Ovary (tissue), 10 donors: ENCODE measurements at places on chromosomes 1 and 21.
A peak's percentile ranks its signal among the peaks of the same experiment; 100 is the strongest.

GRCh38 chr21:37437376-37438080 lies 71.0 kb downstream of the DYRK1A start:
- DNase-seq = no peak

DNA sequence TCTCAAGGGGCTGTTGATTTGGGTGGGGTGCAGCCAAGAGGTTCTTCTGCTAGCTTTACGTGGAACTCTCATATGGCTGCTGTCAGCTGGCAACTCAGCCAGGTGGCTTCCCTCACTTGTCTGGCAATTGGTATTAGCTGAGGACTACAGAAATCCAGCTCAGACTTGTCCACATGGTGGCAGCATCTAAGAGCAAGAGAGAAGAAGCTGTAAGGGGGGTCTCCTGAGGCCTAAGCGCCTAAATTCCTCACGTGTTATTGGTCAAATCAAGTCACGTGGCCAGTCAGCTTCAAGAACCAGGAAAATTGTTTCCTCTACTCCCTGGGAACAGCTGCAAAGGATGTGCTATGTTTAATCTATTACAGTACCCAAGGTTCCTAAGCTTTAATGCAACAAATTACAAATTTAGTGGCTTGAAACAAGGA lies 4.2 kb upstream of the DYRK3 start:
- peak; percentile 64 for DNase-seq

GRCh38 chr1:234597894-234598293 lies 12.1 kb downstream of the IRF2BP2 start:
- peak; percentile 58 for DNase-seq

GRCh38 chr1:91400133-91400725 lies 4.4 kb downstream of the HFM1 start:
- no peak for DNase-seq

DNA sequence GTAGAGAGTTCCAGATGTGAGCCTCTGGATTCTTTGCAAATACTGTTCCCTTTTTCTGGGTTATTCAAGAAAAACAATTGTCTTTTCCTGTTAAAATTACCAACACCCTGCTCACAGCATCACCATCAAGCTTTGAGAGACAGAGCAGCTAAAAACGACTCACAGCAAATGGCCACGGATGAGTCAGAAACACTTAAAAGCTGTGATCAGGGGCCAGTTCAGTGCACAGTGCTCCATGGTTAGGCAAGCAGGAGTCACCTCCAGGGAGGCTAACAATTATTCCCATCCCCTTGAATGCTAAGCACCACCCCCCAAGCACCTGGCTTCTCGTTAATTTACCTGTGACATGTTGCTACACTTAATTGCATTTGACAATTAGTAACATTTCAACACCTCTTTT lies 128.4 kb upstream of the CAMK1G start:
- no peak for DNase-seq

DNA sequence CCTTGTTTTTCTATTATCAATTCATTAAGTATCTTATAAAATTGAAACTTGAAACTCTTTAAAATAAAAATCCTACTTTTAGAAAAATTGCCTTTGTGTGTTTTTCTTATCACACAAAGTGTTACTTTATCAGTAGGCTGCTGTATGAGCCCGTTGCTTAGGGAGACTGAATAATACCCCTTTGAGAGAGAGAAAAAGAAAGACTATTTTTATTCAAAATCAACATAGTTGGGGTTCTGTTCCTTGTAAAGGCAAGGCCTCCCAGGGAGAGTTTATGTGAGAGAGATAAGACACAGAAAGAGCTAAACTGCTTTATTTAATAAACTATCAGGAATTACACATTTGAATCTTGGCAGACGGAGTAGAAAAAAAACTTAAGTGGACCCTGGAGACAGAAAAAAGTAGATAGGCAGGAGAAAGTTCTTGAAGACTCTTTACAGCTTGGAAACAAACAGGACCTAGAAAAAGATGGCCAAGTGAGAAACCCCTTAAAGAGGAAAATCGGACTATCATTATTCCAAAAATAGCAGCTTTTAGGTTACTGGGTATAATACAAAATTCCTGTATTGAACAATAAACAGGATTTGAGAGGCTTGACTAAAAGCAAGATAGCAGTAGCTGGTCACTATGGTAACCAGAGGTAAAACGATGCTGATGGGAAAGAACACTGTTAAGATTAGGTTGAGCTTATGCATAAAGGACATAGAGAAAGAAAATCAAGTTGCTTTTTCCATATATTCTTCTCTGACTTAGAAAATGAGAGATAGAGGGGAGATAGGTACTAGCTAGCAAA lies 170.9 kb downstream of the LRRC7 start:
- no peak for DNase-seq

- DNase-seq = no peak
These were observed 18.1 kb upstream of the SHE start for GRCh38 chr1:154520333-154520732.

GRCh38 chr1:111542187-111542586 lies 38.8 kb upstream of the ADORA3 start:
- no peak for DNase-seq

DNA sequence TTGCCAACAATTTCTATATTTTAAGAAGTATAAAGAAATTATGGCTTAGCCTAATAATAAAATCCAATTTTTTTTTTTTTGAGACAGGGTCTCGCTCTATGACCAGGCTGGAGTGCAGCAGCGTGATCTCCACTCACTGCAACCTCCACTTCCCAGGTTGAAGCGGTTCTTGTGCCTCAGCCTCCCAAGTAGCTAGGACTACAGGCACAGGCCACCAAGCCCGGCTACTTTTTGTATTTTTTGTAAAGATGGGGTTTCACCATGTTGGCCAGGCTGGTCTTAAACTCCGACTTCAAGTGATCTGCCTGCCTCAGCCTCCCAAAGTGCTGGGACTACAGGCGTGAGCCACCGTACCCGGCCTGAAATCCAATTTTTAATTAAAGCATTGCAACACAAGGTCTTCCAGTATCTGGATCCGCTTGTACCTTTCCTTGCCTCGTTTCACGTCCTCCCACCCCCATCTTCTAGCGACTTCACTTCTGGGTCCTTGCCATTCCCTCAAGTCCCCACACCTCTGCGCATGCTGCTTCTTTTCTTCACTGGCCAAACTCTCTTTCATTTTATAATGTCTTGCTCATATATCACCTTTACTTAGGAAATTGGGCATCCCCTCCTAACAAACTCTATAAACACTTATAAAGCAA lies 2.3 kb downstream of the FUBP1 start:
- DNase-seq = no peak

DNA sequence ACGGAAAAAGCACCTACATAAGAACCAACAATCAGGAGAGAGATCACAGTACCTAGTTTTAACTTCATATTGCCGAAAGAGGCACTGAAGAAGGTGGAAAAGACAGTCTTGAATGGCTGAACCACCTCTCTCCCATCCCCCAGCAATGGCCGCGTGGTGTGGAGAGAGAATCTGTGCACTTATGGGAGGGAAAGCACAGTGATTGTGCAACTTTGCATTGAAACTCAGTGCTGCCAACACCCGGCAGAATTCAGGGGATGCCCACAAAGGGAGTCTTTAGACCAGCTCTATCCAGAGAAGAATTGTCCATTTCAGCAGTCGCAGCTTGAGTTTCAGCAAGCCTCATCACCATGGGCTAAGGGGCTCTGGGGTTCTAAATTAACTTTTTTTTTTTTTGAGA lies 186.3 kb upstream of the USP25 start:
- DNase-seq = no peak

DNA sequence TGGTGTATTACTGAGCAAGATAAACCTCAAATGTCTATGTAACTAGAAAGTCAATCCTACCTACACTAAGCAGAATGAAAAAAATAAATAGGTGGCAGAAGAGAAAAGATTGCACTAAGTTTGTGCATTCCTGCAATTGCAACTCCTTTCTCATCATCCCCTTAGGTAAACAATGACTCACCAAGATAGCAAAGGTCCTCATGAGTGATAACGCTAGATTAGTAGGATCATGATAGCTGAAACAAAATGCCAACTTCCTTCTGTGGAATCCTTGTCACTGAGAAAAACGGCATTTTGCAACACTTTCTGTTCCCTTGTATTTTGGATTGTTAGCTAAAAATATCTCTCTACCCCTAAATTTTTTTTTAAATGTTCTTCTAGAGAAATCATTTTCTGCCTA lies 20.0 kb upstream of the FCER1A start:
- DNase-seq = no peak

DNA sequence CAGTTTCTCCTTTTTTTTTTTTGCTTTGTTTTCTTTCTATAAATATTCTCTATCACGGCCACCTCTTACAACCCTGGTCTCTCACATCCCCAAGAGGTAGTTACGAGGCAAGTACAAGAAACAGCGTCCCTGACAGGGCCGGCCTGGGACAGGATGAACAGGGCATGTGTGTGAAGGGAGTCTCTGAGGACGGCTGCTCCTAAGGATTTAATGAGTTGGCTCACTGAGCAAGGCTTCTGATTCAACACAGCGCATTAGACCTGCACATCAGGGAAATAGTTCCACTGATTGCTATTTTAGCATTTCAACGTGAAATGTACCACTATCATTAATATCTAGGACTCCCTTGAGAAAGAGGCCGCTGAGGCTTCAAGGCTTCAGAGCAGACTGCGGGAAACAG lies 54.0 kb downstream of the NTPCR start:
- no peak for DNase-seq

- no peak for DNase-seq
These were observed 180.4 kb upstream of the PKN2 start for GRCh38 chr1:88503646-88504045.

GRCh38 chr1:177020851-177021589 lies 143.5 kb downstream of the ASTN1 start:
- DNase-seq = no peak

GRCh38 chr1:66315671-66316070 lies 218.3 kb upstream of the SGIP1 start:
- no peak for DNase-seq

DNA sequence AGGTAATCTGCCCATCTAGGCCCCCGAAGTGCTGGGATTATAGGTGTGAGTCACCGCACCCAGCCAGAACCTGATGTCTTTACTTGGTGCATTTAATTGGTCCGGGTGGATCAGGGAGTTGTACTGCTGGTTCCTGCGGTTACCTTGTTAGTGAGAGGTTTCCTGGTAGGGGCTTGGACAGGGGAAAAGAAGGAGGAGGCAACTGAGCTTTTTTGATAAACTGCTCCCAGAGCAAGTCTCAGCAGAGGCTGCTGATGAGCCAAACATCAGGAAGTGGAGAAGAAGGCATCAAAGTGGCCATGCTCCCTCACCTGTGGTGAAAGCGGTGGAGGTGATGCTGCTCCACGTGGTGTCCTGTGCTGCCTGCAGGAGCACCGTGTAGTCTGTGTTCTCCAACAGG lies 161.5 kb upstream of the KIAA0040 start:
- DNase-seq = no peak

DNA sequence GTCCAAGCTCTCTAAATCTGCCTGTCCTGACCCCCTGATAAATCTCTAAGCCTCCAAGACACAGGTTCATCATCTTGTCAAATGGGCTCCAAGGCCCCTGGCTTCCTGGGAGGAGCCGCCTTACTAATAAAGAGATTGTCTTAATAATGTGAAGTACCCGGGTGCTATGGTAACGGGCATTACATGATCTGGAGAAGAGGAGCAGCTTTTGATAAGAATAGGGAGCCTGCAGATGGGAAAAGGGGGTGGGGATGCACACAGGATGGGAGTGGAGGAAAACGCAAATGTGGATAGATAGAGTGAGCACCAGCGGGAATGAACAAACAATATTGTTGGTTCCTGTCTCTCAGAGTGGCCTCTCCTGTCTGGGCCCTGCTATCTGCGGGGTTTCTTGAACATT lies 11.9 kb upstream of the RXRG start:
- DNase-seq = no peak

GRCh38 chr1:89670163-89670562 lies 37.2 kb downstream of the LRRC8C start:
- DNase-seq = no peak

- no peak for DNase-seq
These were observed 263.7 kb downstream of the TNR start for GRCh38 chr1:175479521-175480342.

- DNase-seq = no peak
These were observed 160.0 kb downstream of the PDE4B start for GRCh38 chr1:65952696-65953095.

GRCh38 chr21:41854426-41854995 lies 24.6 kb downstream of the PRDM15 start:
- DNase-seq = no peak

- DNase-seq = no peak
These were observed 444.2 kb downstream of the SETD4 start for GRCh38 chr21:35616090-35616489.

DNA sequence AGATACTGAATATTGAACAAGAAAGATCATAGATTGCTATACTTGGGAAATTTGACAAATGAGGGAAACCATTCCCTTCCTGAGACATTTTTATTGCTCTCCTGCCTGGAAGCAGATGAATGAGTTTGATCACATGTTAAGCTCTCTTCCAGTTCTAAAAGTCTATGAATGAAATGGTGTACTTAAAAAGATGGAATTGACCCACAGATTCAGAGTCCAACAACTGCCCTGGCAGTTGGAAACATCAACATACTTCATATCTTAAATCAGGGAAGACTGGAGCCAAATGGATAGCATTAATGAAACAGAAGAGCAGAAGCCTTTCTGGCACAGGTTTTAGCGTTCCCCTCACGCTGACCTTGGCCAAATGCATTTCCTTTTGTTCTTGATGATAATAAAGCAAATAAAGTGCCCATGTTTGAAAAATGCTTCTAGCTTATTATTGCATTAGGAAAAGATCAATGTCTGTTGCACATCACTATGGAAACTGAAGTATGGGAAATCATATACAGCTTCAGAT lies 142.6 kb downstream of the ESRRG start:
- DNase-seq = no peak

- no peak for DNase-seq
These were observed 10.0 kb downstream of the RABGAP1L start for GRCh38 chr1:174169342-174169741.

- no peak for DNase-seq
These were observed 11.0 kb downstream of the TNN start for GRCh38 chr1:175078629-175079028.

GRCh38 chr1:221696027-221696426 lies 45.9 kb downstream of the DUSP10 start:
- DNase-seq = no peak

DNA sequence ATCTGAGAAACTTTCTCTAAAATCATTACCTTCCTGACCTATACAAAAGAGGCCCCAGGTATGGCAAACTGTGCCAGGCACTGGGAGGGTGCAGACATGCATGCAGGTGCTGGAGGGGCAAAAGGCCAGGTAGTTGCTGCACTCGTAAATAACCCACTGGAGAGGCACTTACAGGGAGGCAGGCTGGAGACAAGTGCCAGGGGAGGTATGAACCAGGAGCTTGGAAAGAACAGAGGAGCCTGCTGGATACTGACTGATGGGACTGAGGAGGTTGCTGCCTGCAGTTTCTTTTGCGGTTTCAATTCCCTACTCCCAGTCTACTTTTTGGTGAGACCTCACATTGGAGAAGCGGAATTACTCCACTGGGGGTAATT lies 113.9 kb downstream of the DSCAM start:
- no peak for DNase-seq

GRCh38 chr1:234330843-234331215 lies 42.4 kb upstream of the COA6 start:
- no peak for DNase-seq

DNA sequence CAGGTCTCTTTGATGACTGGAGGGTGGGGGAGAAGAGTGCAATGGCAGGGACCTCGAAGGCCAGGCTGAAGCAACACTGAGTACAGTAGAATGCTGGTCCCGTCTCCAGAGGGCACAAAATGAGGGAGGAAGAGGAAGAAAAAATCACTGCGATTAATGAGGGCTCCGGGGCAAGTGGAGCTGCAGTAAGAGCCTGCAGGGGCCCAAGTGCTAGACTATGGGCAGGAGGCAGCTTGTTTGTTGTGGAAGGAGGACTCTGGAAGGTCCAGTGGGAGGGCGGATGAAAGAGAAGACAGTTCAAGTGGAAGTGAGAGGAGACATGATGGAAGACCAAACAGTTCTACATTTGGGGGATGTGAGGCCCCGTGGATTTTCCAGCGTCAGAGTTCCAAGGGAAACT lies 17.4 kb downstream of the TMCC2 start:
- DNase-seq = no peak
